ENCODE measurements at places on chromosomes 5 and 9. TPM values are rescaled to one million over a fixed set of nuclear protein-coding genes. Genes with fewer than 3 reads are reported as not detected.

MRPS2 gene
- total RNA-seq: 132 TPM

AMBP gene
- 8.1 TPM for total RNA-seq

ZNF454 gene
- total RNA-seq: not detected

SHISAL2B gene
- total RNA-seq: not detected

PCDHA3 gene
- total RNA-seq: 0.78 TPM

CORO2A gene
- 1.2 TPM for total RNA-seq

PDE6A gene
- total RNA-seq: 0.25 TPM

ABLIM3 gene
- total RNA-seq: 11.1 TPM

PPP3R2 gene
- total RNA-seq: not detected

LTC4S gene
- 0.32 TPM for total RNA-seq

ORM2 gene
- total RNA-seq: not detected

SV2C gene
- total RNA-seq: not detected

MEIKIN gene
- total RNA-seq: not detected

MLANA gene
- total RNA-seq: not detected

NDUFAF2 gene
- total RNA-seq: 72.4 TPM

HSPB3 gene
- total RNA-seq: 0.26 TPM

LRRTM2 gene
- total RNA-seq: not detected

PAEP gene
- total RNA-seq: 0.41 TPM

FOXD4L6 gene
- 0.06 TPM for total RNA-seq

RAD23B gene
- 106 TPM for total RNA-seq

SLC1A1 gene
- total RNA-seq: 0.79 TPM

RNF145 gene
- total RNA-seq: 130 TPM

TAS2R1 gene
- total RNA-seq: not detected

GARNL3 gene
- 2.6 TPM for total RNA-seq

ZFAND5 gene
- 146 TPM for total RNA-seq

PCDHA13 gene
- 0.17 TPM for total RNA-seq

PCDHA1 gene
- total RNA-seq: 0.15 TPM

Data from A549 treated with GW870086 at 1 μM for 4 hours (cell line).